ENCODE measurements at places on chromosomes 2 and 18.

DNA sequence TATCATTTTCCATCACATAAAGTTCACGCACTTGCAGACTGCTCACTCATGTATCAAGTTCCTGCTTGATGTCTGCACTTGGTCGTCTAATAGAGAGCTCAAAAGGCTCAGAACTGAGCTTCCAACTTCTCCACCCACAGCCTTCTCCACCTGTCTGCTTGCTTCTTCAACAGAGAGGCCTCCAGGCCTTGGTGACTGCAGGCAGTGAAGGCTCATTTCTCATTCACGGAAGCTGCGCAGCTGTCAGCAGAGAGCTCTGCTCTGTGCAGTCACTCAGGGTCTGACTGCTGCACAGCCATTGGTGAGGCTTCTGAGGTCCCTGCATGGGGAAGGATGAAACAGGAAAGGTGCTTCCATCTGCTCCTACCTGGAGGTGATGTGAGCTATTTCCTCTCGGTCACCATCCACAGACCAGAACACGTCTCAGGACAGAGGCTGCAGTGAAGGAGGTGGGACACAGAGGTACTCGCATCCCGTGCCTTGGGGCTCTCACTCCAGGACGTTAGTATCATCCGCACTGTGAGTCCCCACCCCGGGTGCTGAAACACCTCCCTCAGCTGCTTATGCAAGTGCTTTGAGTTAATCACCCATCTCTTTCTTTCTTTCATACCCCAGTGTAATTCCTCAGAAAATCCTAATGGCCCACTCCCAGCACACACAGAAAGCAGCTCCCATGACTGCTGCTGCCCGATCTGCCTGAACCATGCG is 126.2 kb downstream of the TMEM18 start:
- no peak for DNase-seq

GRCh38 chr2:149451417-149452165 is 121.2 kb downstream of the LYPD6 start:
- no peak for DNase-seq

GRCh38 chr2:233025706-233026105 is 6.8 kb upstream of the NEU2 start:
- DNase-seq: no peak

DNA sequence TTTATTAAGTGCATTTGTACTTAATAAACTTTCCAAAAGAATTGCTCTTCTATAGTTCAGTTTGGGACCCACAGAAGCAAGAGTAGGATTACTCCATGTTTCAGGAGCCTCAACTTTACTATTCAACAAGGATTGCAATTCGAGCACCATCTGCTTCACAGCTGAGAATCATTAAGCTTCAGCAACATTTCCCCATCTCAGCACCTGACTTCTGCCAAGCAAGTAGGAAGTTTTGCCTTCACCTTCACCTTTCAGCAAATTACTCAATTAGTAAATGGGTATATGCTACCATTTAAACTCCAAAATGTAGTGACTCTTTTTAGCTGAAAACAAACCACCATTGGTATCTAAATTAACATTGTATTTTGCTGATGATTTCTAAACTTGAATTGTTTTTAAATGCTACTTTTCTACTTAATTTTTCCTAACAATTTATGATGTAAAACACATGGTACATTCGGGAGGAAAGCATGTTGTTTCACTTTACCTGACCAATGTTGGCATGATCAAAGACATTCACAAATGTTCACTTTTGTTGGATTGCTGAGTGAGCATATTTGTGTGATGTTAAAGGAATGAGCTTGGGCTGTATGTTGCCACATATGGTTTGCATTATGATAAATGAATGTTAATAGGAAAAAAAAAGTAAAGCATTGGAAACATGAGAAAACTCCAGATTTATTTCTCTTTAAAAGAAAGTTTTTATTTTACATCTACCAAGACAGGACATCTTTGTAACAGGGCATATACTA is 159.2 kb downstream of the GULP1 start:
- DNase-seq: no peak

- no peak for DNase-seq
Observed at GRCh38 chr18:44096016-44096415, 584.7 kb upstream of the SETBP1 start.

GRCh38 chr18:30889519-30890301 is 152.8 kb downstream of the DSC3 start:
- DNase-seq: no peak

DNA sequence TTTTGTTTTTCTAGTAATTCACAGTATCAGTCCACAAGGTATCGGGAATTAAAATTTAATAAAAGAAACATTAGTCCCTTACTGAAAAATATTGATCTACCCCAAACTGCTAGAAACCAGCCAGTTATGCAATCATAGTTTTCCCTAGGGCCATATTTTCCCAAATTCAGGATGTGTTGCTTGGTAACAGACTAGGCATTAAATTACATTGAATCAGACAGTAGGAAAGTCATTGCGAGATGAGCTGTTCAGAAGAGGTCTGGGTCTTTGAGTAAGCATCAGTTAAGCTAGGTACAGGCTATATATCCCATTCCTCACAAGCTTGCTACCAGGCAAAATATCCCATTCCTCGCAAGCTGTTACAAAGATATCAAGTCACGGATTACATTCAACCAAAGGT is 123.0 kb upstream of the CCDC150 start:
- no peak for DNase-seq

DNA sequence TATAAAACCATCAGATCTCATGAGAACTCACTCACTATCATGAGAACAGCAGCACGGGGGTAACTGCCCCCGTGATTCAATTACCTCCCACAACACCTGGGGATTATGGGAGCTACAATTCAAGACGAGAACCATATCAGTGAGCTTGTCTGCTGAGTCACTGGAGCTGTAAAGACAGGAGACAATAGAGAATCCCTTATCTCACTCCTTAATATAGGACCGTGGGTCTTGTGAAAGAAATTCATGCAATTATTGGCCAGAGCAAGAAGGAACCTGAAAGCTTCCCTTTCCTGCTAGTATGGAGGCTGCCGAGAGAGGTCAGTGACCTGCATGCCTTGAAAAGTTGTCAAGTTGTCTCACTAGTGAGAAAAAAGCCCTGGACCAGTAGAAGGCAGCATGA is 9.5 kb upstream of the TNFAIP6 start:
- DNase-seq: no peak

DNA sequence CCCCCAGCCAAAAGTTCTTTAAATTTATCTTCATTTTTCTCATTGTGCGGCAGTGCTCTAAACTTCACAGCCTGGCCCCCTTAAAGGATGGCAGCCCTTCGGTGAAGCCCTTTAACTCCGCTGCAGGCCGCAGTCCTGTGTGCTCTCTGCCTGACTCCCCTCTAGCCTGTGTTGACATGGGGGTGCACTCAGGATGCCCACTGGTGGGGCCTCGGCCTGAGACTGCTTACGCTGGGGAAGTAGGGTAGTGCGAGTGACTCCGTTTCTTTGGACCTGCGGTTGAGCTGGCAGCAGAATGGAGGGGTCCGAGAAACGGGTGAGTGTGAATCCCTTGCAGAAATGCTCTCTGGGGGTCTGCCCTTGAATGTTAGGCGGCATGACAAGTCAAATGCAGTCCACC is 5.6 kb downstream of the RAB12 start:
- DNase-seq: no peak

GRCh38 chr2:121094101-121094500 is 190.9 kb downstream of the TFCP2L1 start:
- DNase-seq: no peak

GRCh38 chr2:101619191-101619591 is 78.3 kb upstream of the MAP4K4 start:
- DNase-seq: no peak

DNA sequence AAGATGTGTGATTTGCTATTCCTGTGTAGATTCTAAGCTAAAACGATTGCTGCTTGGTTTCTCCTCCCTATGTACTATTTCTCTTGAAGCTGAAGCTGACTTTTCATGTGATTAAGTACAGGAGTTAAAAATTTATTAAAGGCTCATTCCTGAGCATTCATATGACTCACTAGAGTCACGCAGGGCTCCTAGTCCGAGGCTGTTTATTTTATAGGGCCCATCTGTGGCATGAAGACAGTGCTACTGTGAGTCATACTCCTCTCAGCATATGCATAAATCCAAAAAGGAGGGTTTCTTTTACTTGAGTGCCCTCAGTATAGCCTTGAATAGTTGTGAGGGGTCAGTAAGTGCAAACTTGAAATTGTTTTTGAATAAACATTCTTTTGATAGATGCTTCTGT is 378.8 kb downstream of the PTPRM start:
- no peak for DNase-seq

All from activated T-cell treated with anti-CD3 and anti-CD28 coated beads for 24 hours (primary cell).